Peyer's patch (tissue), 4 donors: ENCODE measurements at places on chromosomes 2 and 18.

DNA sequence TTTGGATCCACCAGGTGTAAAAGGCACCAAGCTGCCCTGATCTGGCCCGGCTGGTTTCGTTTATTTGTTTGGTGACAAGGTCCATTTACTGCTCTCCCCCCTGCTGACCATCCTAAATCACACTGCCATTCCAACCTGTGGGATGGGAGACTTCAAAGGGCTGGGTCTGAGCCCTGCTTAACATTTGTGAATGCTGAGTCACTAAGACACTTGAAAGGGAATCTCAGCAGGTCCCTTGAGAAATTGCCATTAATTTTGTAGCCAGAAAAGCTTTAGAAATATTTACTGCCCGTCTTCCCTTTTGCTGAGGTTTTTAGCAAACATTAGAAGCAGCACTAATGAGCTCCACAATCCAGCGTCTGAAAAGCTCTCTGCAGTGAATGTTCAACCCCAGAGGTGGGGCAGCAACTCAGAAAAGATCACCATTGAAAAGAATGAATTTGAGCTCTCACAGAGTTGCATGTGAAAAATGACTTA lies 133.8 kb downstream of the ARL4C start:
- DNase-seq: no peak

GRCh38 chr2:100482741-100483140 lies 12.5 kb downstream of the NMS start:
- DNase-seq: no peak

- no peak for DNase-seq
Observed at GRCh38 chr2:142974288-142975024, 97.0 kb downstream of the KYNU start.

DNA sequence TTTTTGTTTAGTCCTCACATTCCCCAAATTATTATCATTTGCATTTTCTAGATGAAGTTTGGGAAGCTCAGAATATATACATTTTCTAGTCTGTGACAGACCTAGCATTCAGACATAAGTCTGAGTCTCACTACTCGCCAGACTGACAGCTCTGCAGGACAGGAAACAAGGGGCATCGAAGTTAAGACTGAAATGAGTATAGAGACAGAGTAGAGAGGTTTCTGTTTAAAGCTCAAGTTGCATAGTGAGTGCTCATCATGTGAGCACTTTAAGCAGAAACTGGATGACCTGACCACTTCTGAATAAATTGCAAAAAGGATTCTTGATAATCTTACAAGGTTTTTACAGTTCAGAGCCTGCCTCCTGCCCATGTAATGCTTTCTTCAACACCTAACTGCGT lies 1.1 kb downstream of the HADHB start:
- DNase-seq: no peak

GRCh38 chr2:147553775-147554271 lies 291.0 kb upstream of the ACVR2A start:
- DNase-seq: no peak

GRCh38 chr18:46320928-46321711 lies 216.9 kb downstream of the HAUS1 start:
- no peak for DNase-seq

GRCh38 chr18:24930478-24930877 lies 421.5 kb downstream of the ZNF521 start:
- no peak for DNase-seq

- no peak for DNase-seq
Observed at GRCh38 chr2:51734115-51734514, 702.2 kb upstream of the NRXN1 start.

DNA sequence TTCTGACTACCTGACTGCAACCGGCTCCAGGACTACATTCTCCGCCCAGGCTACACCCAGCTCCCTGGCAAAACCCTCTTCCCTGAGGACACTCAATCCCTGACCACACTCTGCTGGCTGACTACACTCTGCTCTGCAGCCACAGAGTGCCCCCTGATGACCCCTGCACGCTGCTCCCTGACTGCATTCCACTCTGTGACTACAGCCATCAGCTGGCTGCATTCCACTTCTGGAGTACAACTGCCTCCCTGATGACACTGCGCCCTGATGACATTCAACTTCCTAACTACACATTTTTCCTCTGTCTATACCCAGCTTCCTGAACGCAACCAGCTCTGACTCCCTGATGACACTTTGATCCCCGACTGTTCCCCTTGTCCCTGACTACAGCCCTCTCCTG lies 71.3 kb upstream of the NRXN1 start:
- DNase-seq: no peak
